ENCODE measurements at places on chromosomes 2 and 18. TPM values are rescaled to one million over a fixed set of nuclear protein-coding genes. Genes with fewer than 3 reads are reported as not detected.

GRCh38 chr18:46034230-46034629 is 37.8 kb downstream of the PSTPIP2 start:
- no peak for DNase-seq

- DNase-seq = no peak
Measured at GRCh38 chr2:19198381-19198780, 160.0 kb downstream of the OSR1 start.

- DNase-seq = peak; percentile 63
Measured at GRCh38 chr2:197615016-197615652, 60.3 kb downstream of the RFTN2 start.

DNA sequence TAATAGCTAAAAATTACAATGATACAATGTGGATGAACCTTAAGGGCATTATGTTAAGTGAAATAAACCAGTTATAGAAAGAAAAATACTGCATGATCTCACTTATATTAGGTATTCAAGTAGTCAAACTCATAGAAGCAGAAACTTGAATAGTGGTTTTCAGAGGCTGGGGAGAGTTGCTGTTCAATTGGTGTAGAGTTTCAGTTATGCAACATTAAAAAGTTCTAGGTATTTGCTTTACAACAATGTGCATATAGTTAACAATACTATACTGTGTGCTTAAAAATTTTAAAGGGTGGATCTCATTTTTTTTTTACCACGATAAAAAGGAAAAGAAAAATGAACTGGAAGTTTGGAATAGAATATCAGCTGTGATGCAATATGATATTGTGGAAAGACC is 479.1 kb downstream of the SPAG16 start:
- no peak for DNase-seq

GRCh38 chr18:63043516-63043915 is 276.1 kb downstream of the BCL2 start:
- no peak for DNase-seq

- no peak for DNase-seq
Measured at GRCh38 chr2:207090389-207090788, 75.4 kb downstream of the KLF7 start.

The CNGA3 gene
- total RNA-seq = not detected

DNA sequence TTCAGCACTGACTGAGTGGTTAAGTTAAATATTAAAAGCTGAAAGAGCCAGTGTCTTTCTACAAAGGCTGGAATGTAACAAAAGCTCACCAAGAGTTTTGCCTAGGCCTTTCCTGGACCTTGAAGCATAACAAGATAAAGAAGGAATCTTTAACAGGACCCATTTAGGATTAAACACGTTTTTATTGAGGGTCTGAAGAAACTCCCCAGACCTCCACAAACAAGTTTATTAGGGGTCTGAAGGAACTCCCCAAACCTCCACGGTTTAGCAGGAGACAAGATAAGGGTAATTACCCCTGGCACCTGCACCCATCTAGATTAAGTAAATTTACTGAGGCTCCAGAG is 104.0 kb downstream of the ACAA2 start:
- no peak for DNase-seq

The TWIST2 gene
- total RNA-seq = 12.8 TPM

- DNase-seq = no peak
Measured at GRCh38 chr2:43059183-43059897, 167.1 kb downstream of the ZFP36L2 start.

The SLC9A2 gene
- total RNA-seq = 0.29 TPM

DNA sequence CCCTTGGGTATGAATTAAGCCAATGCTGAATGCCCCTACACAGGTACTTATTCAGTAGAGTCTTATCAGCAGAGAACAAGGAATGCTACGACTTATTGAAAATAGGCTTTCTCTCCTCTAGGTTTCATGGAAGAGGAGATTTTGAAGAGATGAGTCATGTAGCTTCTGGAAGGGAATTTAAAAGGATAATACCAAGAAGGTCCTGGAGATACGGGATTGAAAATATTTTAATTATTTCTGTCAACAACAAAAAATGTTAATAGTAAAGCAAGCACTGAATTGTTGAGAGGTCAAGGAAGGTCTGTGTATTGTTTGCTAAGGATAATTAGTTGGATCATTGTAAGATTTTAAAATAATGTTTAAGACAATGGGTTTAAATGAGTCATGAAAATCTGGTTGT is 293.0 kb upstream of the SPHKAP start:
- DNase-seq = no peak

The PTCD3 gene
- total RNA-seq = 80.5 TPM

DNA sequence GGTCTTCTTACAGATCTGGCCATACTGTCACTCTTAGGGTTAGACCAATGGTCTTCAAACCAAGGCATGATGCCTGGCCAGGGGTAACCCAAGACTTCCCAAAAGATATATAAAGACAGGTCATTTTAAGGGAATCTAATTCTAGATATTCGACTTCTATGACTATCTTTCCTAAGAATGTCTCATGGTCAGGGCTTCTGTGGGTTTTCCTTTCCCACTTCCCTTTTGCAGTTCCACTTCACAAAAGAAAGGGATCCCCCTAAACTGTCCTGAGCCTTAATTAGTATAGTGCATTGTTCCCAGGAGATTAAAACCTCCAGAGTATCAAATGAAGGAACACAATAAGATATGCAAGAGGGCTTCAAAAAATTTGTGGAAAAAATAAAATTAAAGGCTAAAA is 223.6 kb upstream of the SIX2 start:
- DNase-seq = no peak

All from left lung (tissue), 14 donors.